ENCODE measurements at places on chromosomes 11 and 22.

DNA sequence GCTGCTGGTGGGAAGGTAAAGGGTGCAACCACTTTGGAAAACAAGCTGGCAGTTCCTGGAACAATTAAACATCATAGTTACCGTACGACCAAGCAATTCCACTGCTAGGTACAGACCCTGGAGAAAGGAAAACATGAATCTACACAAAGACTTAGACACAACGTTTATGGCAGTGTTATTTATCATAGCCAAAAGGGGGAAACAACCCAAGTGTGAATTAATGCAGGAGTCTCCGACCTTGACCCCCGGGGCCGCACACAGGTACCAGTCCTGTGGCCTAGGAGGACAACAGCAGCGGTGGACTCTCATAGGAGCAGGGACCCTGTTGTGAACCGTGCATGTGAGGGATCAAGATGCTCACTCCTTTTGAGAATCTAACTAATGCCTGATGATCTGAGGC is 22.5 kb downstream of the PRDM10 start:
- no peak for DNase-seq

- no peak for DNase-seq
These were observed 584 bp upstream of the GAL start for GRCh38 chr11:68683536-68684384.

GRCh38 chr22:48692734-48693376 is 1134.8 kb downstream of the BRD1 start:
- DNase-seq = no peak

GRCh38 chr22:50061141-50061823 is 3.2 kb upstream of the TTLL8 start:
- DNase-seq = no peak

GRCh38 chr11:42066113-42066512 is 606.7 kb upstream of the LRRC4C start:
- no peak for DNase-seq

DNA sequence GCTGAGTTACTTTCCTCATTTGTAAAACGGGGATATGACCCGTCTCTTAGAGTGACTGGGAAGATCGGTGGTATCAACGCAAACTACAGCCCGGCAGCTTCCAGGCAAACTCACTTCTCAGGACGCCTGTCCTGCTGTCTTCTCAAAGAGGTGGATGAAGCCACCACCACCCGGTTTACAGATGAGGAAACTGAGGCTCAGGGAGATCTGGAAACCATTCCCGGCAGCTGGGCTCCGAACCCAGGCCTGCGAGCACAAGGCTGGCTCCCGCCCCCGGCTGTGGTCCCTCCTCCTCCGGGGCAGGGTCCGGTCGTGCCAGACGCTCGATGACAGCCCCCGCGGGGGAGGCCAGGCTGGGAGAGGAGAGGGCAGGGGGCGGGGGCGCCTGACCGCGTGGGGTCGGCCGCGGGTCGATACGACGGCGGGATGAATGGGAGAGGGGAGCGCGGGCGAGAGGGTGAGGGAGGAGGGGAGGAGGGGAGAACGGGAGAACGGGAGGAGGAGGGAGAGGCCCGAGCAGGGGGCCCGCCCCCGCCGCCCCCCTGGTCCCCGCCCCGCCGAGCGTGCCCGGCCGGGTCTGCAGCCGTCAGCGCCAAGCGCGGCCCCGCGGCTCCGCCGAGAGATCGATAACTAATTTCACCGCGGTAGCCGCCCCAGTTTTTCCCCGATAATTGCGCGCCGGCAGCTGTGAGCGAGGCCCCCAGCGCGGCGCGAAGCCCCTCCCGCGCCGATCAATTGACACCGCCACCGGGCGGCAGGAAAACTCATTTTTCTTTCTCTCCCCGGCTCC is 14.0 kb downstream of the IGLL1 start:
- DNase-seq = no peak

DNA sequence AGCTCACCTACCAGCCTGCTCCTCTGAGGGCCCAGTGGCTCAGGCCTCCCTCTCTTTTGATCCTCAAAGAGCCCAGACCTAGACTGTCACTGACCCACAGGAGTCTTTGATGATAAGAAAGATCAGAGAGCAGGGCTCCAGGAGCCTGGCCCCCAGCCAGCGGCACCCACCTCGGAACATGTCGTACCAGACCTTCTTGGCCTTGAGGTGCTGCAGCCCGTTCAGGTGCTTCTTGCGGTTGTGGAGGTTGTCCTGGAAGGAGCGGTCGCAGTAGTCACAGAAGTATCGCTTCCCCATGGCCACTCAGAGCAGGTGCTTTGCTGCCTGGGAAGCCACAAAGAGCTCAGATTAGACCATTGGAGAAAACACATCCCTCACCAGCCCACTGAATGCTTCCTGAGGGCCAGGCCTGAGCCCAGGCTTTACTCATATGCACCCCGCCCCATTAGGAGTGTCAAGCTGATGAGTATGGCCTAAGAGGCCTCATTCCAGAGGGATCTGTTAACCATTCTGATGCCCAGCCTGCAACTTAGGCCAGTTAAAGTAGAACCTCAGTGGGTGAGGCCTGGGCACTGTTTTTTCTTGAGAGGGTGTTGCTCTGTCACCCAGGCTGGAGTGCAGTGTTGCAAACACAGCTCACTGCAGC is 18.4 kb downstream of the ZMAT5 start:
- DNase-seq = no peak

Measured in GM04503 (cell line).